ENCODE measurements at places on chromosomes 3 and 15. TPM values are rescaled to one million over a fixed set of nuclear protein-coding genes. Genes with fewer than 3 reads are reported as not detected.

The SAMMSON gene
- total RNA-seq: not detected

The SERF2 gene
- total RNA-seq: 1,001 TPM

The MAP1A gene
- 6.3 TPM for total RNA-seq

The DLL4 gene
- total RNA-seq: 1.5 TPM

The CHRNA3 gene
- total RNA-seq: 6.0 TPM

The KLHL40 gene
- 0.27 TPM for total RNA-seq

The IL17RB gene
- total RNA-seq: not detected

The PAQR9 gene
- total RNA-seq: not detected

The MCCC1 gene
- 1.5 TPM for total RNA-seq

The MINAR1 gene
- 0.40 TPM for total RNA-seq

The ZNF770 gene
- total RNA-seq: 15.6 TPM

The IL5RA gene
- total RNA-seq: 0.95 TPM

The DVL3 gene
- total RNA-seq: 68.1 TPM

The RNF168 gene
- 17.3 TPM for total RNA-seq

The FBXW12 gene
- not detected for total RNA-seq

The FBN1 gene
- total RNA-seq: 32.4 TPM

The SCN5A gene
- not detected for total RNA-seq

The CD80 gene
- 2.4 TPM for total RNA-seq

The TNFSF10 gene
- 135 TPM for total RNA-seq

The MYRIP gene
- 3.8 TPM for total RNA-seq

The ITIH1 gene
- not detected for total RNA-seq

The TMEM212 gene
- not detected for total RNA-seq

The GLDN gene
- 0.48 TPM for total RNA-seq

The TRAT1 gene
- total RNA-seq: not detected

The TTLL13 gene
- total RNA-seq: not detected

The GOLGA8J gene
- not detected for total RNA-seq

The ZPLD1 gene
- total RNA-seq: not detected

The EIF5A2 gene
- total RNA-seq: 37.4 TPM

The SLC9C1 gene
- not detected for total RNA-seq

The WNT7A gene
- not detected for total RNA-seq

The ADAMTS17 gene
- 8.9 TPM for total RNA-seq

The DPPA2 gene
- total RNA-seq: not detected

The P2RY12 gene
- total RNA-seq: not detected

The PLSCR4 gene
- 19.7 TPM for total RNA-seq

The SEMA3G gene
- total RNA-seq: 3.0 TPM

The C15orf39 gene
- total RNA-seq: 26.2 TPM

The VPS39 gene
- 124 TPM for total RNA-seq

The FRMD4B gene
- 36.7 TPM for total RNA-seq

The FURIN gene
- total RNA-seq: 94.6 TPM

The POPDC2 gene
- total RNA-seq: 17.7 TPM

The CASR gene
- total RNA-seq: 0.37 TPM

The ZNF620 gene
- total RNA-seq: 2.6 TPM

The CLSTN2 gene
- total RNA-seq: 0.60 TPM

The AQR gene
- 23.7 TPM for total RNA-seq

The FOXB1 gene
- total RNA-seq: not detected

The FRMD5 gene
- 1.1 TPM for total RNA-seq

The RAD51 gene
- 1.6 TPM for total RNA-seq

The SLC28A1 gene
- not detected for total RNA-seq

The LMAN1L gene
- 20.2 TPM for total RNA-seq

The SPESP1 gene
- total RNA-seq: not detected

The CD200R1 gene
- total RNA-seq: not detected

Data from transverse colon (tissue), 4 donors.